Neuronal stem cell (in vitro differentiated cells): ENCODE measurements at places on chromosomes 4 and X.

- no peak for DNase-seq
Observed at GRCh38 chrX:21655901-21656586, 2.1 kb downstream of the KLHL34 start.

DNA sequence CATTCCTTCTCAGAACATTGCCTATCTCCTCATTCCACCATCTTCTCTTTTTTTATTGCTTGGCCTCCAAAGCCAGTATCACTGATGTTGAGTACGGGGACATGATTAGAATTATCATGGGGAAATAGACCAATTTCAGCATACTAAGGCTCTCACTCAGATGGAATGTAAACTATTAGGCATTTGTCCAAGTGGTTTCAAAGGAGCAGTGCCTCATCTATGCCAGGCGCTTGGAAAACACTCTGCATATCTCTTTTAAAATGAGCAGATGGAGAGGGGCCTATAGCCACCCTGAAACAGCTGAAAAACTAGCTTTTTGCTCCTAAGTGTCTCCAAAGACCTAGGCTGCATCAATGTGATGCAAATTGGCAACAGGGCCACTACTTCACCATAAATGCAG lies 150.8 kb upstream of the DIPK2B start:
- no peak for DNase-seq

GRCh38 chr4:146182443-146182842 lies 6.9 kb downstream of the LSM6 start:
- DNase-seq = no peak

GRCh38 chrX:152927858-152928760 lies 30.2 kb downstream of the ZNF185 start:
- DNase-seq = no peak

DNA sequence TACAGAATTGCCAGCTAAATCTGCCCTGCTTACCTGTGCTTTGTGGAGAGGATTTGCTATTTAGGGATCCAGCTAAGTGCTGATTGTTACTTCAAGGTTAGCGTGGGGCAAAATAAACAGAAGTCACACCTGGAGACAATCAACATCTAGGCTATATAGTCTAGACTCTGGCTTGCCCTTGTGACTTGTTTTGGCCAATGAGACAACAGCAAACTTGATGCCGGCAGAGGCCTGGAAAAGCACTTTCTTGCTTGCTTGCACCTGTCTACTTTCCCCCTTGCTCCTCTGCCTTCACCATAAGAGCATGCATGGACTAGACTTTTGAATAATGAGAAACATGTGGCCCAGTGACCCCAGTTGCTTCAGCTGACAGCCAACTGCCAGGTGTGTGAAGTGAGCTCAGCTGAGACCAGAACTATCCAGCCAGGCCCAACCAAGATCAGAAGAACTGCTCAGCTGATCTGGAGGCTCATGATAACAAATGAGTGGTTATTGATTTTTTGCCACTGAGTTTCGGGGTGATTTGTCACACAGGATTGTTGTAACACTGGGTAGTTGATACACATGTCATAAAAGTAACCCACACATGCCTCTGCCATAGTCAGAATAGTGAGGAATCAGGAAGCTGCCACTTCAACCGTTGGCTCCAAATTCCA lies 164.4 kb downstream of the RBMX2 start:
- no peak for DNase-seq

DNA sequence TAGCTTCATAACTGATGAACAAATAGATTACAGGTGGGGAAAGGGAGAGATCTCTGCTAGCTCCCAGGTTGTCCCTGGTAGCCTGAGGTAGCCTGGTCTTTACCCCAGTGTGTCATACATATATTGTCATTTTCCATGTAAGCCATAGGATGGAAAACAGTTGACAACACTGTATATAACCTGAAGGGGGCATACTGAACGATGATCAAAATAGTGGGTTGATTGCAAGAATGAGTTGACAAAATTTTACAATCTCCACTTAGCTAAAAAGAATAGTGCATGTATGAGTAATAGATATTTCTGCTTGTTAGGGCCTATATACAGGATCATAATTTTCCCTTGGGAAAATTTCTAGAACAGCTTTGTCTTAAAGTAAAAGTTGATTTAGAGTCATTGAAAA lies 304.1 kb upstream of the HAND2 start:
- no peak for DNase-seq

- DNase-seq = no peak
Observed at GRCh38 chrX:8418301-8418700, 46.3 kb upstream of the VCX3B start.

DNA sequence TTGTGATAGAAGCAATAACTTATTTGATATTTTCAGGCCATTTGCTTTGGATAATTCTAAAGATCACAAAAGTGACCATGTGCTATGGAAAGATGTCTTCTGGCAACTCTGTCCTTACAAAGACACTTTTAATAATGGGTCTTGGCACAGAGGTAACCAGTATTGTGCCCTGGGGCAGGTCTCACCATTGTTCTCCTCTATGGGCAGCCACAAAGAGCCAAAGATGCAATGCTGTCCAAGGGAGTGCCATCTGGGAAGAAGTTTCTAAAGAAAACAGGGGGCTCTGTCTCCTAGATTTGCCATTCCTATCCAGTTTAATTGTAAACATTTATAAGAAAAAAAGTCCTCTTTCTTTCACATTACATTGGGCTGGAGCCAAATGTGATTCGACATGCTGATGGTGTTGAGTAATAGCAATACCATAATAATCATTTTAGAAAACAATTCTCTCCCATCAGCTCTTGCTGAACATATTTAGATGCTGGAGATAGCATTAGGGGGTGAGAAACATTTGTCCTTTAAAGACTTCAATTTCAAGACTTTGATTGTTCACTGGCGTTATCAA lies 179.9 kb downstream of the KIT start:
- no peak for DNase-seq

- DNase-seq = no peak
Observed at GRCh38 chrX:11908371-11908770, 150.3 kb downstream of the MSL3 start.

GRCh38 chrX:39969099-39969818 lies 128.5 kb downstream of the BCOR start:
- DNase-seq = no peak

GRCh38 chr4:8779490-8779932 lies 92.1 kb downstream of the HMX1 start:
- DNase-seq = no peak

- DNase-seq = no peak
Observed at GRCh38 chrX:10636337-10636736, 16.0 kb upstream of the MID1 start.
